ENCODE measurements at places on chromosomes 3 and 15.

DNA sequence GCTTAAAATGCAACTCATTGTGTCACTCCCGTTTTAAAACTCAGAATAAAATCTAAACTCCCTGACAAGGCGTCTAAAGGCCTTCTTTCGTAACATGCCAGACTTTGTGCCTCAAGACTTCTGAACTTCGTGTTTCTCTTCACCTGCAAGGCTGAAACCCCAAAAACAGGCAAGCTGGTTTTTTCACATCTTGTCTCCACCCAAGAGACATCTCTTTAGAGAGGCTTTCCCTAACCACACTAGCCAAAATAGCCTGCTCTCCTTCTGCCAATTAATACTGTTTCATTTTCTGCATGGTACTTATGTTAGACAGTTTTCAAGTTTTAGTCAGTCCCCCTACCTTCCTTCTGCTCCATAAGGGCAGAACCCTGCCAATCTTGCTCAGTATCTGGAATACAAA is 41.6 kb downstream of the RAF1 start:
- no peak for DNase-seq

DNA sequence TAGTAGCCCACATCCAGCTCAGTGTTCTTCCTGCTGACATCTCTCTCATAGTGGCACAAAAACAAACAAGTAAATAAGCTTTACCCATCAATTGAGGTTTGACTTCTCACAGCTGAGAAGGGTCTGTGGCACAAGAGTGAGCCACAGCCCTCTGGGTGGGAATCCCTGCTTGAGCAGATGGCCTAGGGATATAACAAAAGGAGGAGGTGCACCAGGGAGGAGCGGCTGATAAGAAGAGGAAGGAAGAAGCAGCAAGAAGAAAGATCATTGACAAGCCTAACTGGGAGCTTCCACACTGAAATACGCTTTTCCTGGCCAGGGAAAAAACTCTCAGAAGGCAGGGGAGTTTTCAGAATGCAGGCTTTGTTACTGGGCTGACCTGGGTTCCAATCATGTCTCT is 279.8 kb downstream of the UACA start:
- DNase-seq = no peak

DNA sequence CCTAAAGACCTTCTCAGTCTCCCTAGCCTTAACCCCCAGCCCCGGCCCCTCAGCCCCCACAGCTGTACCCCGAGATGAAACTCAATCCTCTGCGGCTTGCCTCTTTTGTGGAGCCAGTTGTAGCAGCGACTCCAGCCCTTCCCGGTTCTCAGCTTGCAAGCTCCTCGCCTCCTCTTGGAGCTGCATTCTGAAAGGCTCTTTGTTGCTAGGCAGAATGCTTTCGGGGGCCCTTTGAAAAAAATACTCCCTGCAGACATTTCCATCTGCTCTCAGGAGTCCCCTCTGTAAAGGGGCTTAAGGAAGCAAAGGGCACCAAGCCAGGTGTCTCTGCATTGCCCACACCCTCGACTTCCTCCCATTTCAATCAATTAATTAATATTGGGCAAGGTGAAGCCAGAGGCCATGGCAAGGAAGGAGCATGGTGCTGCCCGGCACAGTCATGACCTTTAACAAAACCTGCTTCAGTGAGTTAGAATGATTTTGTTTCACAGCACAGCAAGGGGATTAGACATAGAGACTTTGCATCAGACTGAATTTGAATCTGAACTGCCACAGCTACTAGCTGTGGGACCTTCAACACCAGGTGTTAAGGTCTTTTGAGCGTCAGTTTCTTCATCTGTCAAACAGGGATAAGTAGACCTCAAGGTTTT is 65.5 kb downstream of the SRGAP3 start:
- no peak for DNase-seq

DNA sequence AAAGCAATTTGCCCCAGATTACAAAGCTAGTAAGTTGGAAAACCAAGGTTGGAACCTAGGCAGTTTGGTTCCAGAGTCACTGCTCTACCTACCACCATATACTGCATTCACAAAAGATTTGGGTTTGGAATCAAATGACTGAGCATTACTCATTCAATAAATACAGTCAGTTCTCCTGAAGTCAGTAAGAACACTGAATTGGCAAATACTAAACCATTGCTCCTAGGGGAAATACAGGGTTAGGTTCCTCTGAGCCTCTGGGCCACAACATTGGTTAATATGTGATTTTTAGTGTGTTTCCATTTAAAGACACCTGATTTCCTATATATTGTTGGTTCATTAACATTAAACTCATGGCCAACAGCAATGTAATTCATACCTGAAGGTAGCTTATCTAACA is 2.1 kb upstream of the EIF5A2 start:
- DNase-seq = no peak

DNA sequence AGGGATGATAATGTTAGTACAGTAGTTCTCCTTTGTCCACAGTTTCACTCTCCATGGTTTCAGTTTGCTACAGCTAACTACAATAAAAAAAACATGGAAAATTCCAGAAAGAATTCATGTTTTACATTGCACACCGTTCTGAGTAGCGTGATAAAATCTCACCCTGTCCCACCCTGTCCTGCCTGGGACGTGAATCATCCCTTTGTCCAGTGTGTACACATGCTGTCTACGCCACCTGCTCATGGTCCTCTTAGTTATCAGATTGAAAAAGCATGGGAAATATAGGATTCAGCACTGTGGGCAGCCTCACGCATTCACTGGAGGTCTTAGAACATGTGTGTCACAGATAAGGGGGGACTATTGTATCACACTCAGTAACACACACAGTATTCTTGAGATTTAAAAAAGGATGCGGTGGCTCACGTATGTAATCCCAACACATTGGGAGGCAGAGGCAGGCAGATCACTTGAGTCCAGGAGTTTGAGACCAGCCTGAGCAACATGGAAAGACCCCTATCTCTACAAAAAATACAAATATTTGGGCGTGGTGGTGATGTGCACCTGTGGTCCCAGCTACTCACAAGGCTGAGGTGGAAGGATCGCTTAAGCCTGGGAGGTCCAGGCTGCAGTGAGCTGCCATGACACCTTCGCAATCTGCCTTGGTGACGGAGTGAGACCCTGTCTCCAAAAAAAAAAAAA is 8.7 kb upstream of the FLNB start:
- no peak for DNase-seq

GRCh38 chr3:40817017-40817416 is 292.3 kb downstream of the ZNF621 start:
- DNase-seq = no peak

- DNase-seq = no peak
Measured at GRCh38 chr3:151436675-151437446, 24.0 kb downstream of the IGSF10 start.

- no peak for DNase-seq
Measured at GRCh38 chr15:28962851-28963710, 77.3 kb downstream of the APBA2 start.

DNA sequence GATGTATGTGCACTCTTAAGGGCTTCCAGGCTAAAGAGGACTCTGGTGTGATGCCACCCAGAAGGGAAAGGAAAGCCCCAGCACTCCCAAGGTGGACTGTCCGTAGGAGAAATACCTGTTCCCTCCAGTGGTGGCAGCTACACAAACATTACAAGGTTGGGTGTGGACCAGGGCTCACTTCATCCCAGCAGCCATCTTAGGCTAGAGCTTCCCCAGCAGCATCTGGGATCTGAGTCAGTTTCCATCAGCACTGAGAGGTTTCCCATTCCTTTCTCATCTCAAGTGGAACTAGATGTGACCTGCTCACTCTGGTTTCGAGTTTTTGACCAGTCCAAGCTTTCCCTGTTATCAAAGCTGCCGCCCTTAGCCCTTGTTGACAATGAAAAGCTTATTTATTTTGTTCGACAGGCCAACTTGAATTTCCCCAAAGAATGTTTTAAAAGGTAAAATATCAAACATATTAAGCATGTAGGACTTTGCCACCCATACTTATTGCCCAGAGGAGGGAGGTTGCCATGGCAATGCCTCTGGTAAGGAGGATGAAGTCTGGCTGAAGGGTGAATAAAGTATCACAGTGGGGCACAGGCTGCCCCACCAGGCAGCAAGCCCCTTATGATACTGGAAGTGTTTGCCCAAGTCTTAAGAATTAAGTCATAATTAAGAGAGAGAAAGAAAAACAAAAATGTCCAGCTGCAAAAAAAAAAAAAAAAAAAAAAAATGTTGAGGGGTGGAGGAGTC is 28.9 kb downstream of the CLDN18 start:
- no peak for DNase-seq

DNA sequence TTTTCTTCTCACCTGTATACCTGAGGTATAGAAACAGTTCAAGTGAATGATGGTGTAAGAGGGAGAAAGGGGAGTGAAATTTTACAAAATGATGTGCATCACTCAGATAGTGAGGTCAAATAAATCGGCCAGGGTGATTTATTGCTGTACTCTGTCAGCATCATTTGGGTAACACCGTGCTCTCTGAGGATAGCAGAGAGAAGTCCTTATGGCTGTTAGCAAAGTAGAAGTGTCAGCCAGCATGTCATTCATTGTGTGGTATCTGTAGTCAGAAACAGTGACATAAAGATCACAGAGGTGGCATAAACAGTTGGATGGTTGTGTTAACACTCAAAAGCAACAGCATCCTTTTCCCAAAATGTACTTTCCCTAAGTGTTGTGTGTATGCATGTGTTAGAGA is 53.4 kb downstream of the PSMD6 start:
- no peak for DNase-seq

GRCh38 chr3:15781131-15781530 is 16.6 kb downstream of the ANKRD28 start:
- DNase-seq = no peak

GRCh38 chr3:194465920-194466570 is 20.8 kb downstream of the ATP13A3 start:
- no peak for DNase-seq

DNA sequence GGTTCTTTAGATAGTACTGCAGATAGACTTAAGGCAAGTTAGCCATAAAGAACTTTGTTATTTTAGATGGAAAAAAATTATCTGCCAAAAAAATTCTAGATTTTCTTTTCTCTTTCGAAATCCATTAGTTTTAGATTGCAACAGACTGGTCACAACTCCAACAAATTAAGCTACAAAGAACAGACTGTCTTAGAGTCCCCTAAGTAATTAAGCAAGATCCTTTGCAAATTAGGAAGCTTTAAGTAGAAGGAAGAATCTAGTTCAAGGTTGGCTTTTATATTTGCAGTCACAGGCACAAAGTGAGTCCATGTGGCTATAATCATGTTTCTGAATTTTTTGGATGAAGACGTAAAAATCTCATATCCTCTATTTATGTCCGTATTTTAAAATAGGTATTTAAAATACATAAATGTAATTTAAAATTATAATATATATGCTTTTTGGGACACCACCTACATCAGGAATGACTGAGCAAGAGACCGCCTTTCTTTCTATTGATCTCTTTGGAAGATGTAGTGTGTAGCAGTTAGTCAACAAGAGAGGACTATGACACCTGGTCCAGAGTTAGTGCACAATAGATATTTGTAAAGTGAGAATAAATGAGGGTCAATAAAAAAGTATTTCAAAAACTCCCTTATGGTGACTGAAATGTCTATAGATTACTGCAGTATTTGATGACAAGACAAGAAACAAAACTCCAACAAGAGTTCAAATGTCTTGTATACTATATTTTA is 34.4 kb downstream of the TMEM45A start:
- no peak for DNase-seq

DNA sequence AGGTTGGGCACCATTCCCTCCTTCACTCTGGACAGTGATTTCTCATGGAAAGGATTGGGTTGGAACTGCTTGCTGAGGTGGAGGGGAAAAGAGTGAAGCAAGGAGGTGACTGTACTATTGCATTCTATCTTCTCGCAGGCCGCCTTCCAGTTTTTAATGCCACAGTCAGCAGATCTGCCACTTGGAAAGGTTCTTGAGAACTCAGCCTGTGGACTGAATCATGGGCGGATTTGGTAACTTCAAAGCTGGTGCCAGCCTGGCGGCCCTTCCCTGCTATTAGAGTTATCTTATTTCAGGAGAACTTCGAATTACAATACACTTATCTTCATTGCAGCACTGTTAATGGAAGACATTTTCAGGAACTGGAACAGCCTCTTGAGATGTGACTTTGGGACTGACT is 23.1 kb upstream of the SLC28A2 start:
- no peak for DNase-seq

GRCh38 chr15:69979262-69979661 is 118.5 kb downstream of the TLE3 start:
- DNase-seq = no peak

- DNase-seq = peak; percentile 71
Measured at GRCh38 chr3:86792316-86792715, 198.6 kb downstream of the VGLL3 start.

GRCh38 chr3:40719660-40720287 is 195.0 kb downstream of the ZNF621 start:
- DNase-seq = no peak

GRCh38 chr3:138349926-138350665 is 1.7 kb downstream of the MRAS start:
- peak; percentile 12 for DNase-seq

- DNase-seq = no peak
Measured at GRCh38 chr15:37518436-37518835, 416.0 kb upstream of the TMCO5A start.

GRCh38 chr3:171311784-171312183 is 148.4 kb downstream of the TNIK start:
- no peak for DNase-seq

DNA sequence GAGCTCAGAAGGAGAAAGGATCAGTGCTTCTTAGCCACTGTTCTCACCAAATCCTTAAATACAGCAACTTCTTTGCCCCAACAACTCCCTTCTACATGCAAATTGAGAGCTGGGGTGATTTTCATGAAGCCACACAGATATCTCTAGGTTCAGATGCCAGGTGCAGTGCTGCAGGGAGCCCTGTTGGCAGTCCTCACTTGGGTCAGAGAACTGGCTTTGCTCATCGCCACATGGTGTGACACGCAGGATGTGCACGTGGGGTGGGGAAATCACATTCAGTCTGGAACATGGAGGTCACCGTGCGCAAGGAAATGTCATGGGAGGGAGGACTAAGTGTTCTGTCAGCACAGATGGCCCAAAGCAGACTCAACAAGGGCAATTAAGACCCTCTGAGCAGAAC is 103.8 kb downstream of the WDR76 start:
- no peak for DNase-seq

All from astrocyte of the spinal cord (primary cell).